ENCODE measurements at places on chromosomes 4 and X.

DNA sequence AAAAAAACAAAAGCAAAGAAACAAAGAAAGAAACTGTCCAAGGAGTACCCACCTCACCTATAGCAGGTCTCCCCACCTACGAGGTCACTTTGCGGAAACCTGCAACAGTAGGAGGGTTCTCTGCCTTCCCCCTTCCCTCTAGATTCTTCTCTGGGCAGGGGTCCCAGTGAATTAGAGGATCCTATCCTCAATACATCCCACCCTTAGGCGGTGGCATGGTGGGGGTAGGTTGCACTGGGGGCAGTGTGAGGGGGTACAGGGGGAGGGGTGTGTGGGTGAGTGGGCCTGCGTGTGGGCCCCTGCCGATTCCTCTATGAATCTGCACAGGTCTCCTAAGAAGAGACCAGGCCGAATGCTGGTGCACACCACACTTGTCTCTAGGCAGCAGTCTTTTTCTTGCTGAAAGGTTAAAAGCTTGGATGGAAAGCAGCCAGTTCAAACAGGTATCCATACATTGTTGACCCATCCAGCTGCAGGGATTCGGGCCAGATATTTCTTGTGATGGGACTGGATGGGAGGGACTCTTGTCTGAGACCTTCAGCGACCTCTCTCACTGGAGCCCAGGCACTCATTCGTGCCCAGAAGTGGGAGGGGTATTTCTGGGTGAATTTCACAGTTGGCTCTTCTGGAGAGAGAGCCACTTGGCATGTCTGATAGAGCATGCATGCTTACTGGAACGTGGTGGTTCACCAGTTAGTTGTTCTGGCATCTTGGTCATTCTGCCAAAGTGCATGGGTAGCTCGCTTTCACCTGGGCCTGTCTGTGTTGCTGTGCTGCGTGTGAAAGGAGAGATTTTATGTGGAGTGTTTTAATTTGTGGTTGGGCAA, 65.6 kb downstream of the NBDY start:
- DNase-seq: no peak

DNA sequence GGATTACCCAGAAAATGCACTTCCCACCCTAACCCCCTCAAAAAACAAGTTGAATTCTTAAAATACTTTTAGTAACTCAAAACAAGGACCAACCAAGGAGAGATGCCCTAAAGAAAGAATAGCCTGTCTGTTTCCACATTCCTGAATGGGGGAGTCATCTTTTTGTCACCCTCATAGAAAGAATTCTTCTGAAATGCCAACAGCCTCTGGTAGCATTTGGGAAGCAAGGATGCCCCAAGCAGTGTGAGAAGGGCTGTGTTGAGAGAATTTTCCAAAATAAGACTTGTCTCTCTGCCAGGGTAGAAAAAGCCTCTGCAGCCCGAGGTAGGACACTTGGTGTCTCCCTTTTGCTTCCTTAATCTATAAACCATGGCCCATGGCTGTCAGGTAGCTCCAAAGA, 173.1 kb upstream of the VCX3A start:
- no peak for DNase-seq

DNA sequence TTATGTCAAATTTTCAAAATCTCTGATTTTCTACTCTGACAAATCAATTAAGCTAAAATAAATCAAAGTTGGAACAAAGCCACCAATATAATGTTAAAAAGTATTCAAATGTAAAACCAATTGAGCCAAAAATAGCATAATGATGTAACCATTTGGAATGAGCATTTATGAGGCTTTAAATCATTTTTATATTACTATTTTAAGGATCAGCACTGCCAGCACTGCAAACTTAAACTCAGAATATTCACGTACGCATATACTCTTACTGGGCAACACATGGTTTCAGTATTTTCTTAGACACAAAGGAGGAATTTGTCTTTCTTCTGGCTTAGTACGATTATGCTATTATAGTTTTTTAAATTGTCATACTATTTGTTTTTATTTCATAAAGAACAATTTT, 52.2 kb downstream of the AFAP1 start:
- no peak for DNase-seq

- DNase-seq: peak; percentile 7
Measured at GRCh38 chr4:176817204-176817603, 24.5 kb upstream of the VEGFC start.

DNA sequence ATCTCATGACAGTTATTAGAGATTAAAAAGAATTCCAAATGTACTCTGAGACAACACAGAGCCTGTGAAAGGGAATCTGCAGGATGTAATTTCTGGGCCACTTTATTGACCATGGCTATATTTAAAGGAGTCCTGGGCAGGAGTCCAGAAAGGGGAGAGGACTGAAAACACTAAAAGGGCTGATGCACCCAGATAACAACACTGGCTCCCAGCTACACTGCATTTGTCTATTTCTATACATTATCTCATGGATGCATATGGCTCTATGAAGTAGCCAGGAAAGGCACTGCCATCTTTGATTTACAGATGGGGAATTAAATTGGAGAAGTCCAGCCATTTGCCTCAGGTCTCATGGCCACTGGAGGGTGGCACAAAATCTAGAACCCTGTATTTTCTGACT, 56.0 kb downstream of the MED28 start:
- DNase-seq: no peak

GRCh38 chrX:649166-649565, 18.6 kb downstream of the SHOX start:
- DNase-seq: no peak

DNA sequence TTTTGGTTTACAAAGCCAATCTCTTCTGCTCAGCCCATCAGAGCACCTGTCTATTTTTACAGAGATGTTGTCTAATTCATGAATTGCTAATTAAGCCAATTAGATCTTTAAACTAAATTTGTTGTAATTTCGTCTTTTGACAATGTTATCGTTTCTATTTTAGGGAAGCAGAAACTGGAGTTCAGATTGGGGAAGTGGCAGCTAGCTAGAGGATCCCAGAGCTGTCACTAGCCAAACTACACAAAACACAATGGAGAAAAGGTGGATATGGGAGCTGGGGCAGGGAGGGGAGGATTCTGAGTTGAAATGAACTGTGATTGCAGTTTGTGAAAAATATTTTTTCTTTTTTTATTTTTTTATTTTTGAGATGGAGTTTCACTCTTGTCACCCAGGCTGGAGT, 35.8 kb downstream of the CASP3 start:
- DNase-seq: no peak

DNA sequence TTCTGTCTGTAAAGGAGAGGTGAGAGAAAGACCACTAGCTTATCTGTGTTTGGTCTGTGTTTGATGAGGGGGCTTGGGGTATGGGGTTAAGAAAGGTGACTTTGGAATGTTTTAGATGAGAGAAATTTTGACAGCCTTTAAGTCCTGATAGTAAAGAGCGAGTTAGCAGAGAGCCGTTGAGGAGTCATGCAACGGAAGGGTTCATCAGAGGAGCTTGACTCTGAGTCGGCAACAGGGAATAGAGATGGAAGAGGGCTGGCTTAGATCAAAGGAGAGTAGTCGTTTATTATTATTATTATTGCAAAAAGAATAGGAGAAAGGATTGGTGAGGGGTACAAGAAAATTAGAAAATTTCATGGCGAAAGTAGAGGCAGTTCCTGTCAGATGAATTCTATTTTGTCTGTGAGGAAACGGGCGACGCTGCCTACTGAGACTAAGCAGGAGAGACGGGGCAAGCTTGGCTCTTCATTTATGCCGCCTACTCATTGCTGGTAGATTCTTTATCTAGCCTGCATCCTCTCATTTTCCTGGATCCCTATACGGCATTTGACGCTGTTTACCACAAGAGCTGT, 473 bp upstream of the VAMP7 start:
- peak; percentile 4 for DNase-seq

DNA sequence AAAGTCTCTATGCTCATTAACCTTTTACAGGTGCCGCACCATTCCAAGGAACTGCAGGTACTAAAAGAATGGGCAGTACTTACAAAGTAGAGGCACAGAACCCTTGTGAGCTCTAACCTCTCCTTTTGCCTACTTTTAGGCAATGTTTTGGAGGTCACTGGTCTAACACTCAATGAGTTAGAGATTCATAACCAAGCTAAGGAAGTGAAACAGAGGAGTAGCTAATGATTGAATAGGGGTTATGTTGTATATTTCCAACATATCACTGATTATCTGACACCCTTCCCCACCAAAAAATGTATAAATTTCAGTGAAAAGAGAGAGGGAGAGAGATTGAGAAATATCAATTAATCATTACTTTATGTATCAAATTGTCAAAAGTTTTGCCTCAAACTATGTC, 269.3 kb downstream of the PCDH7 start:
- no peak for DNase-seq

DNA sequence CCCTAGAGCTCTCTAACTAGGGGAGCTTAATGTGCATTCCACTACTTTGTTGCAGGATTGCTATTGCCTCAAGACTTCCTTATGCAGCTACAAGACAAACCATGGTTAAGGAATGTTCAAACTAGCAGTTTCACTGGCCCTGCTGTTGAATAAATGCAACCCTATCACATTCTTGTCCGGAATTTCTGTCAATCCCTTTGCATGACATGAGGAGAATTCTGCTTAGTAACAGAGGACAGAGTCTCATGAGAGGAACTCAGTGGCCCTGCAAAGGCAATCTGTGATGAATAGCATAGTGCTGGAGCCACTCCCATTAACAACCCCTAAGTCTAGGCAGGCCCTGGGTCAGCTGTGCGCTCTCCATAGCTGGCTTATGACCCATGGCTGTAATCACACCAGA, 30.7 kb upstream of the SGMS2 start:
- no peak for DNase-seq

GRCh38 chr4:116539744-116540143, 545.6 kb downstream of the TRAM1L1 start:
- no peak for DNase-seq

DNA sequence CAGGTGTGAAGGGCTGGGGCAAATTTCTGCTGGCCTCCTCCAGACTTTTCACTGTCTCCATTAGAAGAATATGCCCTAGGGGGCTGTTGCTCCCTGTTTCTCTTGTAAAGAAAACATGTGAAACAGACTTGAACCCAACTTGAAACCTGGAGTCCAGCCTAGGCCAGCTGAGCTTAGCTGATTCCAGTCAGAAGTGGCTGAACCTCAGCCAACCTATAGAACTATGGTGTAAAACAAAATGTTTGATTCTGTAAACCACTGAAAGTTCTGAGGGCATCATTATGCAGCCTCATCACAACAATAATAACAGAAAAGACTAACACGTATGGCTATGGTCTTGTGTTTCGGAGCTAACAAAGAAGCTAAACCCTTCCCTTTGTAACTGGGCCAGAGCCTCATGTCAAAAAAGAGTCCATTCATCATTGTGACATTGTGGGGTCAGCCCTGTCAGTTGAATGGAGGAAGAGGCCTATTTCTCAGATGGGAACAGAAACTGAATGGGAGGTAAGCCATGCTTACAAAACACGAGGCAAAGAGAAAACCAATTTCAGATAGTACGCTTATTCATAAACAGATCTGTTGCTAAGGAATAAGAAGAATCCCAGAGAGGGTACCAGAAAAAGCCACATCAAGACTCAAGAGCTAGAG, 34.1 kb downstream of the SETD7 start:
- no peak for DNase-seq

GRCh38 chr4:18398661-18399060, 377.1 kb upstream of the LCORL start:
- no peak for DNase-seq

- no peak for DNase-seq
Measured at GRCh38 chrX:7252013-7252610, 104.2 kb upstream of the PUDP start.

- no peak for DNase-seq
Measured at GRCh38 chr4:154608361-154609252, 3.8 kb downstream of the FGG start.

- no peak for DNase-seq
Measured at GRCh38 chr4:88244056-88244455, 40.3 kb downstream of the PPM1K start.

DNA sequence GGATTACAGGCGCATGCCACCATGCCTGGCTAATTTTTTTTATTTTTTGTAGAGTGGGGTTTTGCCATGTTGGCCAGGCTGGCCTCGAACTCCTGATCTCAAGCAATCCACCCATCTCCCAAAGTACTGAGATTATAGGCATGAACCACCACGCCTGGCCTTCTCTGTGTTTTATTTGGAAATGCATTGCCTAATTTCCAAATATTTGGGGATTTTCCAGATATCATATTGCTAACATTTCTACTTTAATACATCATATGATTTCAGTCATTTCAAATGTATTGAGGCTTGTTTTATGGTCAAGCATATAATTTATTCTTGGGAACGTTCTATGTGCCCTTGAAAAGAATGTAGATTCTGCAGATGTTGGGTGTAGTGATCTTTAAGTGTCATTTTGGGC, 38.8 kb downstream of the FGF2 start:
- DNase-seq: no peak

- no peak for DNase-seq
Measured at GRCh38 chr4:104859601-104860237, 287.0 kb upstream of the TET2 start.

DNA sequence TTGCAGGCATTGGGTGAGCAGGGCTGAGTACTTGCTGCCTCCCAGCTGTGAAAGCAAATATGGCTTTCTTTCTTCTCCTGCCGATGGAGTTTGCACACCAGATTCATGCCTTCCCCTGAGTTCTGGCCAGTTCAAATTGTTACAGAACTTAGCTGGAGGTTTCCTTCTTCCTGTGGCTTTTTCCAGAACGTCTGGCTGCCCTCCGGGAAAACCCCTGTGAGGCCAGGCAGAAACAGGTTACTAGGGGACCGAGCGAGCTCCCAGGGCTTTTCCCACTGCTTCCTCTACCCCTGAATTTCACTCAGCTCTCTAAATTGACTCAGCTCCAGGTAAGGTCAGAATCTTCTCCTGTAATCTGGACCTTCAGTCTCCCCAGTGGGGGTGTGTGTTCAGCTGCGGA, 482.4 kb downstream of the C4orf33 start:
- no peak for DNase-seq

GRCh38 chr4:28009541-28009940, 1148.9 kb downstream of the STIM2 start:
- DNase-seq: no peak

GRCh38 chrX:149611623-149612175, 16.6 kb upstream of the HSFX2 start:
- no peak for DNase-seq

GRCh38 chrX:129846716-129847115, 3.0 kb upstream of the ZDHHC9 start:
- no peak for DNase-seq

- no peak for DNase-seq
Measured at GRCh38 chr4:96355414-96355813, 515.5 kb downstream of the PDHA2 start.

GRCh38 chrX:107625739-107626138, 2.6 kb upstream of the PRPS1 start:
- no peak for DNase-seq

DNA sequence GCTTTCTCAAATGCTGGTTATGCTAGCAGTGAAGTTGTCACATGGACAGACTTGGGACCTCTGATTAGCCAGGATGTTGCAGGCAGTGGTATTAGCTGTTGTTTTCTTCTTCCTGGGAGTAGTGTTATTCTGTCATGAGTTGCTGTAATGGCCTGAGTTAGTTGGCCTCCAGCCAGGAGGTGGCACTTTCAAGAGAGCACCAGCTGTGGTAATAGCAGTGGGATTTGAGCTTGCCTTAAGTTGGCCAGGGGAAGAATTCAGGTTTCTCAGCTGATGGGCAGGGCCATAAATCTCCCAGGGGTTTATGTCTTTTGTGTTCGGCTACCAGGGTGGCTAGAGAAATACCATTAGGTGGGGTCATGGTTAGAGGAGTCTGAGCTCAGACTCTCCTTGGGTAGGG, 132.6 kb downstream of the GLUD2 start:
- DNase-seq: no peak
